ENCODE measurements at places on chromosomes 2 and 18.

DNA sequence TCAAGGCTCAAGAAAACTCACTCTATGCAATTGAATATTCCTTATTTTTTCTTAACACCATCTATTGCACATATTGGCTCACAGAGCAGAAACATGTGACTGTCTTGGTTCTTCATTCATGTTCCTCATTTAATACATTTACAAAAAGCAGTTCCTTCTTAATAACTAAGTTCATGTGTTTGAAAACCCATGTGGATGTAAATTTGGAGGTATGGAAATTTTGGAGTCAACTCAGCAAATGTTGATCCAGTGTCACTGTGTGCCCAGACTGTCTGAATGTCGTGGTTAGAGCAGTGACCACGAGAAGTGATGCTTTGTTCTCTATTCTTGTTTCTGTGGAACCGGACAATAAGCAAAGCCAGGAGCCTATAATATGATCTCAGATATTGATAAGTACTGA lies 299.1 kb downstream of the SETBP1 start:
- DNase-seq: no peak

DNA sequence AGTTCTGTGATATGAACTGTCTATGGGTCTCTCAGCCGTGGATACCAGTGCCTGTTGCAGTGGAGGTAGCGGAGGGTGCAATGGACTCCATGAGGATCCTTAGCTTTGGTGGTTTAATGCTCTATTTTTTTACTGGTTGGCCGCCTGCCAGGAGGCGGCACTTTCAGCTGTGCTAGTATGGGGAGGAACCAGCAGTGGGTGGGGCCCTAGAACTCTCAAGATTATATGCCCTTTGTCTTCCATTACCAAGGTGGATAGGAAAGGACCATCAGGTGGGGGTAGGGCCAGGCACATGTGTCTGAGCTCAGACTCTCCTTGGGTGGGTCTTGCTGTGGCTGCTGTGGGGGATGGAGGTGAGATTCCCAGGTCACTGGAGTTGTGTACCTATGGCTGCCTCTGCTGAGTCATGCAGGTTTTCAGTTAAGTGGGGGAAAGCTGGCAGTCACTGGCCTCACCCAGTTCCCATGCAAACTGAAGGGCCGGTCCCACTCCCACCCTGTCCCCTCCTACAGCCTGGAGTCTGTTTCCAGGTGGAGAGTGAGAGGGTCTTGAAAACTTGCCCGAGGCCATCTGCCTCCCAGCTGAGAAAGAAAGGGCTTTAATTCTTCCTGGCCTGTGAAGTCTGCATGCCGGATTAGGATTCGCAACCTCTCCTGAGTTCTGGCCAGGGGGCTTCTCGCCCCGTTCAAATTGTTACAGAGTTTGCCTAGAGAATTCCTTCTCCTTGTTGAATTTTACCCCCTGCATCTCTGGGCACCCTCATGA lies 14.5 kb downstream of the KCNS3 start:
- DNase-seq: no peak

DNA sequence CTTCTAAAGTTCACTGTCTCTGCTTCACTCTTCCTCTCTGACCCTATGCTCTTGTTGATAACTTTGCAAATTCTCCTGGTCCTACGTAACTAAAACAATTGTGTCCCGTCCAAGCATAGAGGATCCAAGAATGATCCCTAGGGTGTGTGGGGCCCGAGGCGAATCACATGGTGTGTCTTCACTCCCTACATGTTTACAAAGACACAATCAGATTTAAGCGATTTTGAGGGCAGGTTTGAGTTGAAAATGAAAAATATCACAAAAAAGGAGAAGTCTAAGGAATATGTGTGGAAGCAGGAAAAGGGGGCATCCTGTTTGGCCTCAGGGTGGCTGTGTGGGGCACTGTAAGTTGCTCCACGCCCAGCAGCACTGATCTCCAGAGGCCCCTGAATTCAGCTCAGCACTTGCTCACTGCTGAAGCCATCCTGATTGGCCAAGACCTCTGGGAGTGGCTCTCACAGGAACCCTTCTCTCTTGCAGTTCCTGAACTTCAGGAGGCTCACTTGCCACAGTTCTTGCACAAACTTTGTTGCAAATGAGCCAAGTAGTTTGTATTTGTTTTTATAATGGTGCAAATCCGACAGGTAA lies 363.6 kb downstream of the ZNF521 start:
- no peak for DNase-seq

- no peak for DNase-seq
These were observed 49.8 kb upstream of the PLA2R1 start for GRCh38 chr2:160111951-160112798.

- peak; percentile 30 for DNase-seq
These were observed 43.3 kb upstream of the SETBP1 start for GRCh38 chr18:44637210-44638033.

GRCh38 chr2:184599872-184600222 lies 1.5 kb downstream of the ZNF804A start:
- peak; percentile 4 for DNase-seq

GRCh38 chr2:8886876-8887275 lies 49.5 kb upstream of the KIDINS220 start:
- no peak for DNase-seq

DNA sequence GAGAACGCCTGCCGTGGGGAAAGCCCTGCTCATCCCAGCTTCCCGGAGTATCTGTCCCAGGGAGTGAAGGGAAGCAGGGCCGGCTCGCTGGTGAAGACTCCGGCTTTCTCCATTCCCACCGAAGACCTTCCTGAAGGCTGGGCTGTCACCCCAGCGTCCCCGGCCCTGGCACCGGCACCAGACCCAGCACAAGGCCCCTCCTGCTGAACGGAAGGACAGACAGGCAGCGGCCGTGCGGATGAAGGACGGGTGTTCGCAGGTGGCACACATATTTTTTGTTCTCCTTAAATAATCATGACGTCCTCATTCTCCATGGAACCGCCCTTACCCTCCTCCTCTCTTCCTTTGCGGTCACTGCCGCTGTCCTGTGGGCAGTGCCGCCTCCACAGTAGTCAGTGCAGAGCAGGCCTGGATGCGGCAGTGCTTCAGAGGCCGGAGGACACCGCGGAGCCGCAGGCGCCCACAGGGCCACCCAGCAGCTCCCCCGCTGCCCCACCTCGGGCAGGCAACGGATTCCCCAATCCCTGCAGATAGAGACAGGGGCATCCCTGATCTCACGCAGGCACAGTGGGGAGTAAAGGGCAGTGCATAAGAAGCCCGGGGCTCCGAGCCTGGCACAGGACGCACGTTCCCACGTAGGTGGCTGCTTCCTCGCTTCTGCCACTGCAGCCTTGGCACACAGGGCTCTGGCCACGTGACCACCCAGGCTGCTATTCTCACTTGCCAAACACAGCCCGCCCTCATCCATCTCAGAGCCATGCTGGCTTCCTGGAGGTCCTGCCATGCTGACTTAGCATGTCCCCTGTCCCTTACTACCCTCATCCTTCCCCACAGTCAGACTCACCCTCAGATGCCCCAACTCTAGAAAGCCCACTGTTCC lies 229.7 kb downstream of the EIPR1 start:
- DNase-seq: no peak

DNA sequence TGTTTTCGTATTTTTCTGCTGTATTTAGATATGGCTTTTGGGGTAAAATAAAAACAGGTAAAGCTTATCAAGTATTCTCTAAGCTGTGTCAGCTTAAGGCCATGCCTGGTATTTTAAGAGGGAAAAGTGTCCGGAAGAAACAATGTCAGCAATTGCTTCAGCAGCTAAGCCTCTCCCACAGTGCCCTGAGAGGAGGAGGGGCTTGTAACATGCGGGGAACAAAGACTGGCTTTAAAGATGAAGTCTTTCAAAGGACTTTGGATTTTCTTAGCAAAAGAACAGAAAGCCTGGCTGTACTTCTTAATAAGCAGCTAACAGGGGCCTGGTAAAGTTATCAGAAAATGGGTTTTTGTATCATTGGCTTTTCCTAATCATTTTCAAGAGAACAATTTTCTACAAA lies 102.8 kb downstream of the PXDN start:
- peak; percentile 21 for DNase-seq

DNA sequence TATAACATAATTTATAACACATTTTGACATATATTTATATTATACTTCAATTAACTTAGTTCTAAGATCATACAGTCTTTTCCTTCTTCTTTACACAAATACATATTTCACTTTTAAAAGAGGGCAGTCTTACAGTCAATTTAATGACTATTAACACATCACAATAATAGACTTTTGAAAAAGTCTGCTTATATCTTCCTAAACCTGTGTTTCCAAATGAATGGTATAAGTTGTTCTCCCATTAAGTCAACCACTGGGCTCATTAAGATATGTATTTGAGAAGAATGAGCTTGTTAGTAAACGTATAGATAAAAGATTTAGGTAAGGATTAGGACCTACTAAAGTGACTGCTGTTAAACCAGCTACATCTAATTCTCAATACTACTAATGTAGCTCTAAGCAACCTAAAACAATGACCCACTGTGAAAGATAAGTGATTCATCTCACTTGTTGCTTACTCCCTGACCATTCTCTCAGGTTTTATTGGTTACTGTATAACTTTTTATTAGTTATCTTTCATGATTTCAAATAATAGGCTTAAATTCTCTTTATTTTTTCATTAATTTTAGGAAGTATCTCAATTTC lies 27.0 kb downstream of the SLC40A1 start:
- no peak for DNase-seq

DNA sequence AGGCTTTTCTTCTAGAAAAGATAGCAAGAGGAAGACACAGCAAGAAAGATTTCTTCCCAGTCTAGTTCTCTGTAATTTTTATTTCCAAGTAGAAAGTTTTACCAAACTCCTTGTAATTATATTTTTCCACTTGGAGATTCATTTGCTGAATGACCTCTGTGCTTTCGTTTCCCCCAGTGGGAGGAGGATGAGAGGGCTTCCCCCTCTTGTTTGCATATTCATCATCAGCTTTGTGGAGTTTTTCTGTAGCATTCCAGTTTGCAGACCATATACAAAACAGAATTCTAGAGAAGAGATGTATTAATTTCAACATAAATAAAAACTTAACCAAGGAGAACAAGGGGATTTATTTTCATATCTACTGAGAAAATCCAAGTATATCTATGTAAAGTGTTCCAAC lies 51.3 kb downstream of the RMDN2 start:
- DNase-seq: no peak

DNA sequence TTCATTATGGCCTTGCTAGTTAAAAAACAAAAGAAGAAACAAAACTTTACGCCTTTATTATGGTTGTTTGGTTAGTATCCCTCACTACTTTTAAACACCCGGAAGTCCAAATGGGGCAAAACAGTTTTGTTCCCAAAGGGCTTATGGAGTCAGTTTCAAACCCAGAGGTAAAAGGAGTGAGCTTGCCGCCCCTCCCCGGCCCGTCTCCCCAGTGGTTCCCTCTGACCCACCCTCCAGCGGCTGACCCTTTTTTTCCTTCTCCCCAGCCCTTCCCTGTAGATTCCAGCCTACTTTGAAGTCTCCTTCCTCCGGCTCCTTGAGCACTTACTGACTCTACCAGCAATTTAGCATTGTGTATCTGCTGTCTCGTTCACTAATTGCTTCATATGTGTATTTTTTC lies 209.2 kb downstream of the ICOS start:
- no peak for DNase-seq
